ENCODE measurements at places on chromosomes 6 and 20.

GRCh38 chr6:42471142-42471541 is 19.4 kb upstream of the TRERF1 start:
- DNase-seq: no peak

- DNase-seq: peak; percentile 68
Observed at GRCh38 chr20:14189794-14190402, 147.5 kb downstream of the FLRT3 start.

DNA sequence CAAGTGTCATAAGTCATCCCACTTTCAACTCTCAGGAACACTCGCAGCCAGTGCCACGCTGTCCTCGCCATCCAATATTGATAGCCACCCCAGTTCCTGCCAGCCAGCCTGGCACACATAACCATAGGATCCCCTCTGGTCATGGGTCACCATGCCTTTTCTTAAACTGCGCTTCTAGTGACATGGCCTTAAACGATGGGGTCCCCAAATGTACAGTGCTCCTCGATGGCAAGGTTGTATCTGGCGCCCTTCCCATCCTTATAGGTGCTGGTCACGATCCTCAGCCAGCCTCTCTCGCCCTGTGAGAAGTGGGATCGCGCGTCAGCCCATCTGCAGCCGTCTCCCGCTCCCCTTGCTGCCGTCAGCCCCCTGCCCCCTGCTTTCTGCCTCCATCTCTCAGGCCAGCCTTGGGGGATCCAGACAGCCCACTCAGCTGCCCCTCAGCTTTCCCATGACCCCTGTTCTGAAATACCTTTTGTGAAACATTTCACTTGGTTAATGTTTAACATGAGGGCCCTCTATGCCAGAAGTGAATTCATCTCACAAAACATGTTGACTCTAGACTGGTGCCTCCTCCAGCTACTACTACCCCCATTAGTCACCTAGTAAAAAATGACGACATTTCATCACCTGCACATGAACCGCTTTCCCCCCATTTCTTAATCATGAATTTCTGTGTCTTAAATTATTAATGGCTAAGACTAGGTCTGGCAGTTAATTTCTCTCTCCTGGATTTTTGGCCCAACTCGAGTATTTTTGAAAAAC is 11.4 kb downstream of the CTSZ start:
- peak; percentile 53 for DNase-seq

- DNase-seq: peak; percentile 37
Observed at GRCh38 chr6:152748843-152749242, 1.8 kb upstream of the VIP start.

DNA sequence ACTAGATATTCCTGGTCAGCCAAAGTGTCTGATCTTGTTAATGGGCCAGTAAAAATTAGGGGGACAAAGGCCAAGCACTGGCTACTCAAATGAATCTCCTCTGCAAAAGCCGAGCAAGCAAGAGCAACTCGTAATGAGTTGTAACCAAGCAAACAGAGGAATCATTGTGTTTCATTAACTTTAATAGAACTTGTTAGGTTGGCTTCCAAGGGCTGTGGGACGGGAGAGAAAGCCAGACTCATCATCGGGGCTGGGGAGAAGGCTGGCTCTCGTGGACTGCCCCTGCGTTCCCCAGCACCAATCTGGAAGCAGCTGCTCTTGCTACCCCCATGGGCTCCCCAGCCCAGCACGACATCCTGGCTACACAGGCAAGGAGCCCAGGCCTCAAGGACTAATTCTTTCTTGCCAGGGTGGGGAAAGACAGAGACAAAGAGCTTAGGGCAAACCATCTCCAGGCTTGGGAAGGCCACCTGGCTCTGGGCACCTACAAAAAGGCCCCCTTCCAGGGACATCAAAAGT is 10.5 kb upstream of the SCUBE3 start:
- DNase-seq: no peak

DNA sequence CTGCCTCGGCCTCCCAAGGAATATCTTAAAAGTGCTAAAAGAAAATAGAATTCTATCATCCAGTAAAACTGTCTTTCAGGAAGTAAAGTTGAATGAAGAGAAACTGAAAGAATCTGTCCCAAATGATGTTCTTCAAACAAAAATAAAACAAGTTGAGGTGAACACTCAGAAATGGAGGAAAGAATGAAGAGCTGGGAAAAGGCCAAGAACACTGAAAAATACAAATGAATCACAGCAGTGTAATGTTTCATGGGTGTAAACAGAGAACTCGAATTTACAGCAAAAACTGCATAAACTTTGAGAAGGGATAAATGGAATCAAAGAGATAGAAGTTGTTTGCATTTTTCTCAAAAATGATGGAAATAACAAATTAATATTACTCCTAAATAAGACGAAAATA is 317.3 kb downstream of the TAF4 start:
- peak; percentile 5 for DNase-seq

GRCh38 chr6:139271056-139271455 is 20.7 kb downstream of the TXLNB start:
- peak; percentile 36 for DNase-seq

GRCh38 chr6:151551223-151551857 is 57.5 kb downstream of the CCDC170 start:
- no peak for DNase-seq

DNA sequence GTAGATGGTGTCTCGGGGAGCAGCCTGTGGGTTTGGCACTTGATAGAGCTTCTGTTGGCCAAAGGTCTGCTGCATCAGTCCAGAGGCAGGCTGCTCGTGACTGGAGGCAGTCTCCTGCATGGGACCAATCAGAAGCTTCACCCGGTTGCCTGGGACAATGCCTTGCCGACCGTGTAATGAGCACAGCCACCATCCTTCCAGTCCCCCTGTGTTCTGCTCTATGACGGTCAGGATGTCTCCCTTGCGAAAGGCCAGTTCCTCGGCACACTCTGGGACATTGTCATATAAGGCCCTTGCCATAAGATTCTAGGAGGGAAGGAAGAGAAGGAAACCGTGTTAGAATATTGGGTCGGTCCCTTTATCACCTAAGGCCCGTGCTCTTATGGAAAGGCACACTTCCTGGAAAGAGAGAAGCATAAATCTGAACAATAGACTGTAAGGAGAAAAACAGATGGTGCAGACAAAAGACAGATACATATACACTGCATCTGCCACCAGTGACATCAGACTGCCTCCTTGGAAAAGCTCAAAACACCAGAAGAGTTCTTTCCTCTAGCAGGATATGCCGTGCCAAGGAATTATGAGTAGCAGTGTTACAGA is 18.9 kb downstream of the NEDD9 start:
- DNase-seq: no peak
